ENCODE measurements at places on chromosomes 11 and 22.
A peak's percentile ranks its signal among the peaks of the same experiment; 100 is the strongest.

GRCh38 chr22:44455151-44455962 is 42.7 kb downstream of the RTL6 start:
- peak; percentile 24 for DNase-seq

DNA sequence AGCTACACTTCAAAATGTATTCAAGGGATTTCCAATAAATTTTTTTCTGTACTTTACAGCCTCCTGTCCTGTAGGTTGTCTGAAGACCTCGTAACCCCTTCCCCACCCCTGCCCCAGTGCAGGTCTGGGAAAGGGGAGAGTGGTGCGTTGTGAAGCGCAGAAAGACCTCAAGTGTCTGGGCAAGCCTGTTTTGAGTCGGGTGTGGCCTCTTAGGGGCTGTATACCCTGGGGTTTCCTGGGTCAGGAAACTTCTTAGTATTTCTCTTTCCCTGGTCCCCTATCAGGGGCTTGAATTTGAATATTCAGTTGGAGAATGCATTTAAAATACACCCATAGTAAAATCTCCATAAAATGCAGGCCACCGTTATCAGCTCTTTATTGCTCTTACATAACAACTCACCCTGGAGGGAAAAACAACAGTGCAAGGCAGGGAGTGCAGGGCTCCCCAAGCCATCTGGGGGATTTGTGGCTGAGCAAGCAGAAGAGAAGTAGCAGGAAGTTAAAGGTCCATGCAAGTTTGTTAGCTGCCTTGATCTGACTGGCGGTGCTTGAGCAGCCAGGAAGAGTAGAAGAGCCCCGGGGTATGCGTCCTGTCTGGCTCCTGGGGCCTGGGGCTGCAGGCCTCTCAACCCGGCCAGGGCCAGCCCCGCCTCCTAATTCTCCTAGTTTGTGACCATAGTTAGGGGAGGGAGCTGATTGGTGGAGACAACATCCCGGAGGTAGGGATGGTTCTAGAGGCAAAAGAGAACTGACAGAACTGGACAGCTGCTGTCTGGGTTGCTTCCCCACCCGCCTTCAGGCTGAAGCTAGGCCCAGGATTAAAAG is 25.7 kb downstream of the ARHGAP1 start:
- DNase-seq: no peak

- no peak for DNase-seq
Measured at GRCh38 chr11:59759900-59760299, 4.7 kb downstream of the STX3 start.

GRCh38 chr11:74734559-74734925 is 3.3 kb upstream of the CHRDL2 start:
- no peak for DNase-seq

- peak; percentile 27 for DNase-seq
Measured at GRCh38 chr11:85627332-85627997, at the start of gene DLG2. DLG2 (minus strand) TSS chr11:85627344.

DNA sequence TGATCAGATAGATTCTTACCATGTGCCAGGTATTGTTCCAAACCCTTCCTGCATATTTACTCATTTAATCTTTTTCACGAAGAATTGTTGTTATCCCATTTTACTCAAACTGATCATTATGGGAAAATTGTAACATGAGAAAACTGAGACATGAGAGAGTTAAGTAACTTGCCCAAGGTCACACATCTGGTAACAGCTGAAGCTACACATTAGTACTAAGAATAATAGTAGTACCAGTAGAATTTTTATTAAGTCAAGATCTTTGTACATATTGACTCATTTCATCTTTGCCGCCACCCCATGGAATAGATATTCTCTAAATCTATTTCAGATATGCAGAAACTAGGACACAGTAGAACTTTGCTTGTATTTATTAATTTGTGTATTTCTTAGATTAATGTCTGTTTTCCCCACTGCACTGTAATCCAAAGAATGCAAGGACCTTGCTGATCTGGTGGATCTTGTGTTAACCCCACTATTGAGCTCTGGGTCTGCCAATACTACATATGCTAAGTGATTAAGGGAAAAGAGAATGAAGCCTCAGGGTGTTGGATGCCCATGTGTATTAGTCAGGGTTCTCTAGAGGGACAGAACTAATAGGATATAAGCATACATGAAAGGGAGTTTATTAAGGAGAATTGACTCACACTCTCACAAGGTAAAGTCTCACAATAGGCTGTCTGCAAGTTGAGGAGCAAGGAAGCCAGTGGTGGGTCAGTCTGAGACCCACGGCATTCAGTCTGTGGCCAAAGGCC is 72.8 kb downstream of the PARVA start:
- DNase-seq: peak; percentile 47

GRCh38 chr11:116895048-116895757 is 57.8 kb upstream of the APOA1 start:
- no peak for DNase-seq

DNA sequence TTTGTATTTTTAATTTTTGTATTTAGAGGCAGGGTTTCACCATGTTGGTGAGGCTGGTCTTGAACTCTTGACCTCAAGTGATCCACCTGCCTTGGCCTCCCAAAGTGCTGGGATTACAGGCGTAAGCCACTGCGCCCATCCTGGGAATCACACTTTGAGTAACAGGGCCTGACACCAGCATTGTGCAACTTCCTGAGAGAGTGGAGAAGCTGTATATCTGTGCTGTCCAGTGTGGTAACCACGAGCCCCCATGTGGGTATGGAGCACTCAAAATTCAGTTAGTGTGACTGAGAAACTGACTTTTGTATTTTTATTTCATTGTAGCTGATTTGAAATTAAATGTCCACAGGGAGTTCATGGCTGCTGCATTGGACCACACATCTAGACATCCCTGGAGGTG is 36.2 kb downstream of the MPPED1 start:
- DNase-seq: no peak

DNA sequence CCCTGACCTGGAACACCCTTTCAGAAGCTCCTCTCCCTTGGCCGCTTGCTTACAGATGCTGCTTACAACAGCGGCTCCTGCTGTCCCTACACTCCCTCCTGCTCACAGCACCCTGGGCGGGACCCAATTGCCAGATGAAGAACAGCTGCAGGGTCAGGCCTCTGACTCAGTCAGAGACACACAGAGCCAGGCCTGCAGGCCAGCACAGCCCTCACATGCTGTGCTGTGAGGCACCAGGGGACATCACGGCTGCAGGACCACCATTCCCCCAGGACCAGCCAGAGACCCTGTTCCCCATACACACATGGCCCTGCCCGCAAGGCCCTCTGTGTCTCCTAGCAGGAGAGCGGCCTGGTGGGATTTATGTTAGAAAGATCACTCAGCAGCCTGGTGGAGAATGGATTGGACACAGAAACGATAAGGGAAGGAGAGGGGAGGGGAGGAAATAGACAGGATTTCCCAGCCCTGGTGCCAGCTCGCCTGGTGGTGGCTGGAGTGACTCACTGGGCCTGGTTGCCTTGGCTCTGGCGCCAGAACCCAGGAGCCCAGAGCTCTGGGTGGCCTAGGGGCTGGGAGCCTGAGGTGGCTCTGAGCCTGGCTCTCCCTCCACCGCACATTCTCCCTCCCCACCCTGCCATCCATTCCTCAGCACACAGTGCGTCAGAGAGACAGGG is 6.7 kb downstream of the CAPN5 start:
- peak; percentile 76 for DNase-seq

DNA sequence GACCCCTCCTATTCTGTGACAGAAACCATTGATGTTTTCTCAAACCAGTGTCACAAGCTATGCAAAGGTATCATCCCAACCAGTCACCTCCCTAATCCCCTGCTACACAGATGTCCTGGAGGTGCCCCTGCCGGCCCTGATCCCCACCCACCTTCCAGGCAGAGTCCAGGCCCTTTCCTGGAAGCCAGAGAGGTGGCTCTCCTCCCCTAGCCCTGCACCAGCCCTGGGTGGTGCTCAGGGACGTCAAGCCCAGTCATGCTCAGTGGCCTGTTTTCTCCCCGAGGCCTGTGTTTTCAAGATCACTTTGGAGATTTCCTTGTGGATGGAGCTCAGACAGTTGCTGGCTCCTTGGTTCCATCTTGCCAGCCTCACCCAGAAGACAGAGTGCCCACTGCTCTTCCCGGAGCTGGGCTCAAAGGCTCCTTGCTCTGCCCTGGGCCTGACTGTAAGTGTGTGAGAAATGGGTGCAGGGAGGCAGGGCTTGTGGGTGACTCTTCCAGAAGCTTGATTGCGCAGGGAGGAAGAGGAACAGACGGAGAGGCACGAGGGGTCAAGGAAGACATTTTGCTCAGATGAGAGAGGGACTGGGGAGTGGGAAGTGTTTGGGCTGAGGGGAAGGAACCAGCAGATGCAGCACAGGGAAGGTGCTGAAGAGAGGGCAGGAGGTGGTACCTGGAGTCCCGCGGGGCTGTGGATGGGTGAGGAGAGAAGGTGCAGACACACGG is 11.3 kb downstream of the P2RY6 start:
- no peak for DNase-seq

GRCh38 chr11:72631806-72632731 is 42.2 kb downstream of the PDE2A start:
- DNase-seq: no peak

DNA sequence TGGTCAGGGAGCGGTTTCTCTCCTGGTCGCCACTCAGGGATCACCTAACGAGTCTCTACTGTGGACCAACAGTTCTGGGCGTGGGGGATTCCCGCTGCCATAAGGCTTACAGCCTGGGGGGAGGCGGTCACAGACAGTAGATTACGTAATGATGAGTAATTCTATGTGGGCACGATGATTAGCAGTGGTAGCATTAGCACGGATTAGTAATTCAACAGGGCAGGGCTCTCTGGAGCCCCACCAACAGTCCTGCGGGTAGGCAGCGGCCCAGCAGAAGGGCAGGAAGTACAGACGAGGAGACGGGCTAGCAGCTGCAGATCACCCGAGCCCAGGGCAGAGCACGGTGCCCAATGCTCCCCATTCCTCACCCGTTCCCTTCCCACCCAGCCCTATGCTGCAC is 3.6 kb downstream of the SHISAL1 start:
- peak; percentile 93 for DNase-seq

GRCh38 chr22:32396746-32397145 is 15.3 kb downstream of the RTCB start:
- no peak for DNase-seq

GRCh38 chr22:39907047-39907446 is 6.2 kb downstream of the GRAP2 start:
- DNase-seq: no peak

Data from MCF 10A (cell line).